ENCODE measurements at places on chromosomes 1 and 21.

DNA sequence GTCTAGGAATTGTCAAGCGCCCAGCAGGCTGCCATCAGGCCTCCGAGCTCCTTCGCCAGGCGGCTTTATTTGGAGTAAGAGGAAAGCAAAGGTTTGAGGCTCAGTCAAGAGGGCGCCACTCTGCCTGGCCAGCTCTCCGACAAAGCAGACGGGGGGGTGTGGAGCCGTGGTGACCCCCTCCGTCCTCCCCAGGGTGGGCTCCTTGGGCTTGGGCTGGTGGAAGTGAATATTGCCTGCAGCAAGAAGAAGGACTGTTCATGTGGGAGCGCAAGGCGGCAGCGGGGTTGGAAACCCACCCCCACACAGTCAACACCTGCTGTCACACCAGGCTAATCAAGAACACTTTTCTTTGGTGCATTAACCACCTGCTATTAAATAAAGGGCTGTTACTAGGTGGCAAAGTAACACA, 14.6 kb downstream of the EPHX1 start:
- DNase-seq: no peak

DNA sequence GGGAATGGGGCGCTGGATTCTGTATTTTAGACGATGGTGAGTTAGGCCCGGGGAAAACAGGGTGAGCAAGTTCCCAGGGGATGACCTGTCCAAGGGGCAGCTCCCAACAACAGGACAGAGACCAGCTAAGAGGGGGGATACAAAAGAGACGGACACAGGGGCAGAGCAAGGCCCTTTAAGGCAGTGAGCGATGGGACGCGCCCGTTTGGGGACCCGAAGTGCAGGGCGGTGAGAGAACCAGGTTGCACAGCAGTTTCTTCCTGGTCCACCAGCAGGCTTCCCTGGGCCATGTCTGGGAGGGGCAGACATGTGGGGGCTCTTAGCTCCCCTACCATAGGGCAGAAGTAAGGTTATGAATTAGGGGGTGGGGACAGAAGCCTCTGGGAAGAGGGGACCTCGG, 22.0 kb downstream of the INAVA start:
- no peak for DNase-seq

GRCh38 chr1:183346276-183346732, 71.9 kb downstream of the NMNAT2 start:
- DNase-seq: no peak

DNA sequence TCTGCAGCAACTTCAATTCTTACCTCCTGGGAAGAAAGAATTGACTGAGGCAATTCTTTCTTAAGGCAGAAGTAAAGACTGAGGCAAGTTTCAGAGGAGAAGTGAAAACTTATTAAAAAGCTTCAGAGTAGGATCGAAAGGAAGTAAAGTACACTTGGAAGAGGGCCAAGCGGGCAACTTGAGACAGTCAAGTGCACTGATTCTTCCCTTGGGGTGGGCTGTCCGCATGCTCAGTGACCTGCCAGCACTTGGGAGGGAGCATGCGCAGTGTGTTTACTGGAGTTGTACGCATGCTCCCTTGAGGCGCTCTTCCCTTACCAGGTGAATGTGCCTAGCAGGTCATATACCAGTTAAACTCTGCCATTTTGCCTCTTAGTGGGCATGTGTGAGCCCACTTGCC, 55.3 kb upstream of the NBPF3 start:
- DNase-seq: peak; percentile 33

- DNase-seq: no peak
Measured at GRCh38 chr1:180530501-180530900, 28.1 kb upstream of the ACBD6 start.

- DNase-seq: no peak
Measured at GRCh38 chr21:33029975-33030461, 4.3 kb downstream of the OLIG2 start.

GRCh38 chr21:33121715-33122475, 52.0 kb downstream of the OLIG1 start:
- peak; percentile 10 for DNase-seq

- DNase-seq: no peak
Measured at GRCh38 chr1:225697428-225697827, 44.5 kb upstream of the ENAH start.

- DNase-seq: no peak
Measured at GRCh38 chr1:19892129-19892528, 9.9 kb downstream of the OTUD3 start.

- DNase-seq: no peak
Measured at GRCh38 chr1:38261574-38261973, 215.0 kb upstream of the POU3F1 start.

GRCh38 chr1:31032266-31032665, 33.3 kb downstream of the PUM1 start:
- no peak for DNase-seq

- DNase-seq: no peak
Measured at GRCh38 chr1:184082541-184083415, 31.2 kb downstream of the TSEN15 start.

DNA sequence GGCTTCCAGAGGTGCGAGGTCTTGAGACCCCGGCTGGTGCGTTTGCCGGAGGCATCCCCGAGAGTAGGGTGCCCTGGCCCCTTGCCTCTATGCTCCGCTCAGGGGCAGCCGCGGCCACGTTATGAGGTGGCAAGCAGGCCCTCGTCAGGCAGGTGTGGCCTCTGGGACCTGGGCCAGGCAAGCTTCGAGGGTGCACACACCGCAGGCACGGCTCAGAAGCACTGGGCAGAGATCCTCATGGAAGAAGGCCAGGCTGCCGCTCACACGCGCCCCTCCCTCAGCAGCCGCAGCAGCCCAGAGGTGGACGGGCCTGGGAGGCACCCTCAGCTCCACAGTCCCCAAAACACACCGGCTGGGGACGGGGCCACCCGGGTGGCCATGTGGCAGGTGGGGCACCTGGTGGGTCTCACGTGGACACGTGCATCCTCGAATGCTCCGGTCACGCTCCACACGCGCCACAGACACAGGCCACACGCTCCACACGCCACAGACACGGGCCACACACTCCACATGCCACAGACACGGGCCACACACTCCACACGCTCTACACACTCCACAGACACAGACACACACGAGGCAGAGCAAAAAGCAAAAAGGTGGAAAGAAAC, 6.5 kb downstream of the SDF4 start:
- DNase-seq: no peak
